ENCODE measurements at places on chromosomes 5 and 9. TPM values are rescaled to one million over a fixed set of nuclear protein-coding genes. Genes with fewer than 3 reads are reported as not detected.

The ACSL6 gene
- total RNA-seq, result 1.2 TPM

The SLC6A3 gene
- not detected for total RNA-seq

The ADAMTSL1 gene
- not detected for total RNA-seq

The DNAJC18 gene
- total RNA-seq, result 18.1 TPM

The POU5F2 gene
- 0.27 TPM for total RNA-seq

The SOHLH1 gene
- not detected for total RNA-seq

The PTTG1 gene
- 270 TPM for total RNA-seq

The PCDHGA1 gene
- total RNA-seq, result not detected

DNA sequence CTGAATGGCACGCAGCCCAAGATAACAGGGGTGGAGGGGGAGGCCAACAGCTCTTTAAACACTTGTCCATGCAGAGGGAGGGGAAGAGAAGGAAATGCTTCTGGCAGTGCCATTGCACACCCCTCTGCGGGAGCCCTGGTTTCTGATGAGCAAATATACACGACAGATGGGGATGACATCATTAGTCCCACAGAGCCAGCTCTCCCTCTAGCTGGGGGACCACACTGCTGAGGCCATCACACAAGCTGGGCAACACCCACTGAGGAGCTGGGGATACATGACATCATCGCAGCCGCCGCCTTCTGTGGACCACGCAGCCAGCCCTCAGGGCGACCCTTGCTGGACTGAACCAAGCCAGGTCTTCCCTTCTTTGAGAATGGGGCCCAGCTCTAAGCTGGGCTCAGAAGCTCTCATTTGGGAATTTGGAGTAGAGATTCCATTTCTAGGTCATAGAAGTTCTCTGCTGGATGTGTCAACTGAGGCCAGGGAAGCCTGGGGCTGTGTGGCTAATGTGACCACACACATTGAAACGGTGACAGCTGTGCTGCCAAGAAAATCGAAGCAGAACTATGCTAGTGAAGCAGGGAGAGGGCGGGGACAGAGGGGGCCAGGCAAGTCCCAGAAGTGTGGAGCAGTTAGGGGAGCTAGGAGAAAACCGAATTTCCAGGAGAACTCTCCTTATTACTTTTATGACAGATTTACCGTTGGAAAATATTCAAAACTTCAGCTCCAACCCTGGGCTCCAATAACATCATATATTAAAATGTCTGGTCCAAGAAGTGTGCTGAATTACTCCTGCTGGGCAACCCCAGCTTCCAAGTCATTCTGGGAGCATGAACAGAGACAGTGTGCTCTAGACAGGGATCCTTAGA lies 79.5 kb downstream of the PRRT1B start:
- no peaks in the 10 kb centered on the region for H3K27me3 ChIP-seq
- no peak overlapping the region for H3K4me3 ChIP-seq
- H3K27ac ChIP-seq, result no peak overlapping the region
- DNase-seq, result no peak

DNA sequence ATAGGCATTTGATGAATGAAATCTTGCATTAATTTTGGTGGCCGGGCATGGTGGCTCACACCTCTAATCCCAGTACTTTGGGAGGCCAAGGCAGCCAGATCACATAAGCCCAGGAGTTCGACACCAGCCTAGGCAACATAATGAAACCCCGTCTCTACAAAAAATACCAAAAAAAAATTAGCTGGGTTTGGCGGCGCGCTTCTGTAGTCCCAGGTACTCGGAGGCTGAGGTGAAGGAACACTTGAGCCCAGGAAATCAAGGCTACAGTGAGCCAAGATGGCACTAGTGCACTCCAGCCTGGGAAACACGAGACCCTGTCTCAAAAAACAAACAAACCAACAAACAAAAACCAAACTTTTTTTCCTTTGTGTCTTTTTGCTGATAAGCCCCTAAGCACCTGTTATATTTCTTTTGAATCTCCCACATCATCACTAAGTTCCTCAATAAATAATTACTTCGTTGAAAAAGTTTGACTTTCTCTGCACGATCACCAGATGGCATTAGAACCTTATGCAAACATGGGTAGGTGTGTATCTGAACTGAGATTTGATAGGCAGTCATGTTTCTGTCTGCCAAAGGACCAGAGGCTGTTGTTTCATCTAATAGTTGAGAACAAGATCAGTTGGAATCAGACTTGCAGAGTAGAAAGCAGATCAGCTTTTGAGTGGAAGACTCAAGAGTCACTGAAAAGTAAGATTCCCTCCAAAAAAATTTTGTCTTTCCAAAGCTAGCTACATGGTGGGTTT lies 5.5 kb upstream of the MATR3 start:
- DNase-seq, result no peak
- H3K4me3 ChIP-seq, result no peak overlapping the region
- peaks cover 29% of the 10 kb centered on the region for H3K36me3 ChIP-seq
- no peaks in the 10 kb centered on the region for H3K27me3 ChIP-seq
- no peak overlapping the region for H3K27ac ChIP-seq
- H3K4me1 ChIP-seq, result no peaks in the 10 kb centered on the region

- H3K4me3 ChIP-seq, result no peak overlapping the region
- H3K4me1 ChIP-seq, result no peaks in the 10 kb centered on the region
- H3K27me3 ChIP-seq, result no peaks in the 10 kb centered on the region
- H3K36me3 ChIP-seq, result no peaks in the 10 kb centered on the region
- H3K27ac ChIP-seq, result no peak overlapping the region
- no peak for DNase-seq
Measured at GRCh38 chr9:79742110-79742721, 170.5 kb downstream of the TLE4 start.

- no peaks in the 10 kb centered on the region for H3K36me3 ChIP-seq
- H3K27me3 ChIP-seq, result no peaks in the 10 kb centered on the region
- no peak for DNase-seq
- H3K4me1 ChIP-seq, result no peaks in the 10 kb centered on the region
- H3K27ac ChIP-seq, result no peak overlapping the region
- H3K4me3 ChIP-seq, result no peak overlapping the region
Measured at GRCh38 chr9:131868766-131869165, 128.9 kb upstream of the RAPGEF1 start.

DNA sequence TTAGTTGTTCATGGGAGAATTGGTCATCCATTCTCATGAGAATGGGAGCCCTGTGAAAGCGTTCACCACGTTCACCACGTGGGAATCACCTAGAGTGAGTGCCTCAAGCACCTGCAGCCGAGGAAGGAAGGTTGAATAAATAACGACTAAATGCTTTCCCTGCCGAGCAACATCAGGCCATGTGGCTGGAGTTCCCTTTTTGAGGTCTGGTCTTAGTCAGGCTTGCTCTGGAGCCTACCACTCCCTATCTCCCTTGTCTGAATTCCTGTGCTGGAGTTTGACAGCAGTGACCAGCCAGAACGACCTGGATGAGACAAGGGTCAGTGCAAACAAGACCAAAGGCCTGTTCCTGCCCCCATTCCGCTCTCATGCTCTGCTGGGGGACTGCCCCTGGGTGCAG lies 28.5 kb downstream of the KCNMB1 start:
- DNase-seq, result no peak
- H3K4me3 ChIP-seq, result no peak overlapping the region
- no peaks in the 10 kb centered on the region for H3K36me3 ChIP-seq
- no peak overlapping the region for H3K27ac ChIP-seq
- no peaks in the 10 kb centered on the region for H3K4me1 ChIP-seq
- H3K27me3 ChIP-seq, result no peaks in the 10 kb centered on the region

GRCh38 chr9:5622016-5622415 lies 6.9 kb upstream of the RIC1 start:
- DNase-seq, result no peak
- H3K4me1 ChIP-seq, result peaks cover 65% of the 10 kb centered on the region
- H3K4me3 ChIP-seq, result no peak overlapping the region
- H3K36me3 ChIP-seq, result peaks cover 10% of the 10 kb centered on the region
- no peak overlapping the region for H3K27ac ChIP-seq

GRCh38 chr5:172282272-172283019 lies 1.1 kb downstream of the UBTD2 start:
- peaks cover 25% of the 10 kb centered on the region for H3K4me1 ChIP-seq
- DNase-seq, result no peak
- peak overlapping the region; percentile 81 for H3K4me3 ChIP-seq

- no peak for DNase-seq
- no peaks in the 10 kb centered on the region for H3K4me1 ChIP-seq
- no peaks in the 10 kb centered on the region for H3K36me3 ChIP-seq
- no peak overlapping the region for H3K27ac ChIP-seq
- H3K4me3 ChIP-seq, result no peak overlapping the region
- H3K27me3 ChIP-seq, result peaks cover 13% of the 10 kb centered on the region
Measured at GRCh38 chr5:61734966-61735365, 402.9 kb downstream of the ZSWIM6 start.

DNA sequence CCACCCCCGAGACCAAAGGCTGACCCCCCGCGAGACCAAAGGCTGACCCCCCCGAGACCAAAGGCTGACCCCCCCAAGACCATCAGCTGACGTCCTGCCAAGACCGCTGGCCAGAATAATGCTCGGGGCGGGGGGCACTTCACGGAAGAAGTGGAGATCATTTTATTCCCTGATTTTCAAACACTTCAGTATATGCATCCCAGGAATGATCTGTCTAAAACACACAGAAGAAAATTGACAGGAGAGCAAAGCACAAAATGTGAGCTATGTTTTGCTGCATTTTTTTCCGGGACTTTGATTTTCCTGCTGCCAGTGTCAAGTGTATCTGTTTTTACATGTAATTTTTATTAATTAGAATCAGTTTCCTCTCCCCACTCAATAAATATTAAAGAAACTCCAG lies 67.1 kb downstream of the ADAMTS2 start:
- H3K36me3 ChIP-seq, result no peaks in the 10 kb centered on the region
- H3K4me3 ChIP-seq, result no peak overlapping the region
- no peak overlapping the region for H3K27ac ChIP-seq
- no peak for DNase-seq
- H3K4me1 ChIP-seq, result no peaks in the 10 kb centered on the region
- H3K27me3 ChIP-seq, result no peaks in the 10 kb centered on the region

GRCh38 chr5:56733580-56733979 lies 81.8 kb upstream of the MAP3K1 start:
- H3K36me3 ChIP-seq, result no peaks in the 10 kb centered on the region
- H3K27me3 ChIP-seq, result no peaks in the 10 kb centered on the region
- peaks cover 35% of the 10 kb centered on the region for H3K4me1 ChIP-seq
- no peak overlapping the region for H3K4me3 ChIP-seq
- no peak for DNase-seq

DNA sequence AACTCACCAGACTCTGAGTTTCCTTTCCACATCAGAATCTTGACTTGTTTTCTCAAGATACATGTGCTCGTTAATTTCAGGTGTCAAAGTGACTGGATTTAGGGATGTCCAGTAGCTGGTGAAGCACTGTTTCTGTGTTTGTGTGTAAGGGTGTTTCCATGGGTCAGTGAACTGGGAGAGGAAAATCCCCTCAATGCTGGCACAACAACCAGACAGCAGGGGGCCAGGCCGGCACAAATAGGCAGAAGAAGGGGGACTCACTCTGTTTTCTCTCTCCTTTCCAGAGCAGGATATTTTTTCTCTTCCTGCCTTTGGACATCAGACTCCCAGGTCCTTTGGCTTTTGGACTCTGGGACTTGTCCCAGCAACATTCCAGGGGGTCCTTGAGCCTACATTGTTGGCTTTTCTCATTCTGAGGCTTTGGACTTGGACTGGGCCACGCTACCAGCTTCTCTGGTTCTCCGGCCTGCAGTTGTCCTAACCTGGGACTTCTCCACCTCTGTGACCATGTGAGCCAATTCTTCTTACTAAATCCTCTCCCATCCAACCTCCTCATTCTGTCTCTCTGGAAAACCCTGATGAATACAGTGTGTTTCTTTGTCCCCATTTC lies 144.0 kb downstream of the CAAP1 start:
- H3K27ac ChIP-seq, result no peak overlapping the region
- H3K36me3 ChIP-seq, result no peaks in the 10 kb centered on the region
- H3K27me3 ChIP-seq, result peaks cover 1% of the 10 kb centered on the region
- H3K4me1 ChIP-seq, result no peaks in the 10 kb centered on the region

- no peak for DNase-seq
- H3K27ac ChIP-seq, result no peak overlapping the region
- H3K4me3 ChIP-seq, result no peak overlapping the region
- H3K4me1 ChIP-seq, result peaks cover 68% of the 10 kb centered on the region
Measured at GRCh38 chr5:87300176-87300575, 32.5 kb downstream of the RASA1 start.

GRCh38 chr5:54214722-54215121 lies 95.7 kb downstream of the ARL15 start:
- H3K27ac ChIP-seq, result no peak overlapping the region
- no peaks in the 10 kb centered on the region for H3K27me3 ChIP-seq
- no peak overlapping the region for H3K4me3 ChIP-seq
- H3K4me1 ChIP-seq, result peaks cover 14% of the 10 kb centered on the region
- no peak for DNase-seq

Measured in activated naive CD4-positive, alpha-beta T cell treated with anti-CD3 and anti-CD28 coated beads for 36 hours (primary cell).